WTC11 (cell line): ENCODE measurements at places on chromosomes 11 and 22. TPM values are rescaled to one million over a fixed set of nuclear protein-coding genes. Genes with fewer than 3 reads are reported as not detected.

GRCh38 chr11:101187748-101188147 is 58.1 kb upstream of the PGR start:
- H3K4me3 ChIP-seq = no peak overlapping the region
- no peaks in the 10 kb centered on the region for H3K36me3 ChIP-seq
- no peak overlapping the region for H3K27ac ChIP-seq
- H3K4me1 ChIP-seq = no peaks in the 10 kb centered on the region

DNA sequence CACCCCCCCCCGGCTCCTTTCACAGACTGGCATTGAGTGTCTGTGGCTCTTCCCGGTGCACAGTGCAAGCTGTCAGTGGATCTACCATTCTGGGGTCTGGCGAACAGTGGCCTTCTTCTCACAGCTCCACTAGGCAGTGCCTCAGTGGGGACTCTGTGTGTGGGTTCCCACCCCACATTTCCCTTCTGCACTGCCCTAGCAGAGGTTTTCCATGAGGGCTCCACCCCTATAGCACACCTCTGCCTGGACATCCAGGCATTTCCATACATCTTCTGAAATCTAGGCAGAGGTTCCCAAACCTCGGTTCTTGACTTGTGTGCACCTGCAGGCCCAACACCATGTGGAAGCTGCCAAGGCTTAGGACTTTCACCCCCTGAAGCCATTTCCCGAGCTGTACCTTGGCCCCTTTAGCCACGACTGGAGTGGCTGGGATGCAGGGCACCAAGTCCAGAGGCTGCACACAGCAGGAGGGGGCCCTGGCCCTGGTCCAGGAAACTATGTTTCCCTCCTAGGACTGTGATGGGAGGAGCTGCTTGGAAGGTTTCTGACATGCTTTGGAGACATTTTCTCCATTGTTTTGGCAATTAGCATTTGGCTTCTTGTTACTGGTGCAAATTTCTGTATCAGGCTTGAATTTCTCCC is 26.0 kb downstream of the BCL2L13 start:
- H3K27ac ChIP-seq = no peak overlapping the region
- H3K4me3 ChIP-seq = no peak overlapping the region
- H3K27me3 ChIP-seq = no peaks in the 10 kb centered on the region
- H3K4me1 ChIP-seq = no peaks in the 10 kb centered on the region

GRCh38 chr22:29838599-29838956 is 504 bp upstream of the ASCC2 start:
- H3K27me3 ChIP-seq = no peaks in the 10 kb centered on the region
- peaks cover 19% of the 10 kb centered on the region for H3K4me1 ChIP-seq

GRCh38 chr11:131463649-131464425 is 93.4 kb downstream of the NTM start:
- H3K36me3 ChIP-seq = no peaks in the 10 kb centered on the region
- H3K27me3 ChIP-seq = no peaks in the 10 kb centered on the region
- H3K27ac ChIP-seq = no peak overlapping the region; the same call in 1 of the 2 replicates
- DNase-seq = no peak
- H3K4me3 ChIP-seq = no peak overlapping the region

DNA sequence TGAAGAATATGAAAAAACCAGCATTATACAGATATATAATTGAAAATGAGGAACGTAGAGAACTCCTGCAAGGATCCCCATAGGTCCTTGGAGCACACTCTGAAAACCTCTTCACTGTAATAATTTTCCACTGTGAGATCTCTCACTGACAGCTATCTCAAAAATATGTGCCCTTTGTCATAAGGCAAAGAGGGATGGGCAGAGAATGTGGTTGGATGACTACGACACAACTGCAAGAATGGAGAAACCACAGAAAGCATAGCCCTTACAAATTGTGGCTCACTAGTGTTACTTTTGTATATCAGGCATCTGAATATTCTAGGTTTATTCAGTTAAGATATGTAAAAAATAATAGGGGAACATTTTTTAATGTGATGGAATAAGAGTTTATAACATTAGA is 7.9 kb upstream of the CTSC start:
- H3K4me3 ChIP-seq = no peak overlapping the region
- DNase-seq = no peak
- H3K36me3 ChIP-seq = no peaks in the 10 kb centered on the region

- H3K27ac ChIP-seq = no peak overlapping the region
- no peaks in the 10 kb centered on the region for H3K27me3 ChIP-seq
- no peak overlapping the region for H3K4me3 ChIP-seq
- H3K36me3 ChIP-seq = peaks cover 7% of the 10 kb centered on the region
- DNase-seq = no peak
These were observed 1000.3 kb downstream of the BRD1 start for GRCh38 chr22:48827268-48827846.

- no peaks in the 10 kb centered on the region for H3K4me1 ChIP-seq
- H3K4me3 ChIP-seq = no peak overlapping the region
- no peak for DNase-seq
- H3K27ac ChIP-seq = no peak overlapping the region
- no peaks in the 10 kb centered on the region; the same call in 1 of the 2 replicates for H3K27me3 ChIP-seq
- no peaks in the 10 kb centered on the region for H3K36me3 ChIP-seq
These were observed 72.2 kb upstream of the RCN1 start for GRCh38 chr11:32018672-32019071.

GRCh38 chr11:45663486-45664375 is 1.7 kb downstream of the CHST1 start:
- no peak for DNase-seq
- H3K4me3 ChIP-seq = peak overlapping the region; percentile 50
- peaks cover 36% of the 10 kb centered on the region for H3K4me1 ChIP-seq

DNA sequence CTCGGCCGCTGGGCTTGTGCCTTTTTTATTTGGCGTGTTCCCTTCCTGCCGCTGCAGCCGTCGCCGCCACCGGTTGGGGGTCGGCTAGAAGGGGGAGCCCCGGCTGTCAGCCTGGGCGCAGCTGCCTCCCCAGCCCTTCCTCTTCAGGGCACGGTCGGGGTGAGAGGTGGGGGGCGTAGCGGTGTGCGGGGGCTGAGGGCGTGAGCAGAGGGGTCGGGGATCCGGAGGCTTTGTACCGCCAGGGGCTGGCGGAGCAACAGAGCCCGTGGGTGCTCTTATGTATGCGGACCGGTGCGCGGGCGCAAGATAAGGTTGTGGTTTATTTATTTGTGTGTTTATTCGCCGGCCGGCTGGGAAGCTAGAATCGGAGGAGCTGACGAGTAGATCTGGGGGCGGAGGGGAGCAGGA is 477 bp downstream of the ZBTB16 start:
- no peak overlapping the region for H3K27ac ChIP-seq
- H3K4me3 ChIP-seq = peak overlapping the region; percentile 81
- peaks cover 23% of the 10 kb centered on the region for H3K4me1 ChIP-seq
- no peaks in the 10 kb centered on the region for H3K36me3 ChIP-seq
- H3K27me3 ChIP-seq = peaks cover 100% of the 10 kb centered on the region

GRCh38 chr11:68976095-68976494 is 4.7 kb downstream of the MRGPRD start:
- H3K27ac ChIP-seq = no peak overlapping the region
- H3K4me3 ChIP-seq = no peak overlapping the region
- H3K36me3 ChIP-seq = peaks cover 6% of the 10 kb centered on the region

Gene TRPC6
- total RNA-seq = 0.23 to 1.3 TPM (median 0.46 TPM) in 3 replicates

Gene LIF
- 4.6 to 7.2 TPM (median 6.1 TPM) in 3 replicates for total RNA-seq

Gene ADM2
- total RNA-seq = 6.3 to 10.9 TPM (median 7.6 TPM) in 3 replicates

Gene OR4C13
- total RNA-seq = not detected in 3 replicates

Gene CELSR1
- 16.8 to 20.8 TPM (median 19.9 TPM) in 3 replicates for total RNA-seq

Gene DRD4
- total RNA-seq = 3.7 to 5.8 TPM (median 5.5 TPM) in 3 replicates

Gene DCDC1
- total RNA-seq = 0.22 to 0.25 TPM (median 0.25 TPM) in 3 replicates

Gene SLC37A2
- 1.3 to 2.2 TPM (median 2.1 TPM) in 3 replicates for total RNA-seq

Gene PSMA1
- 139 to 143 TPM (median 140 TPM) in 3 replicates for total RNA-seq

Gene SF3A1
- 214 to 272 TPM (median 227 TPM) in 3 replicates for total RNA-seq

Gene TMEM86A
- total RNA-seq = 1.3 to 1.7 TPM (median 1.6 TPM) in 3 replicates
